Activated CD4-positive, alpha-beta T cell treated with anti-CD3 and anti-CD28 coated beads, Interleukin-2, Interleukin-4, amounts not matched to agents 100 ng/mL and 50 ng/mL, durations not matched to agents 16 hours and 8 hours (primary cell): ENCODE measurements at places on chromosomes 11 and 22.
A peak's percentile ranks its signal among the peaks of the same experiment; 100 is the strongest.

GRCh38 chr11:38305682-38306081 is 1707.6 kb upstream of the RAG2 start:
- no peak for DNase-seq

DNA sequence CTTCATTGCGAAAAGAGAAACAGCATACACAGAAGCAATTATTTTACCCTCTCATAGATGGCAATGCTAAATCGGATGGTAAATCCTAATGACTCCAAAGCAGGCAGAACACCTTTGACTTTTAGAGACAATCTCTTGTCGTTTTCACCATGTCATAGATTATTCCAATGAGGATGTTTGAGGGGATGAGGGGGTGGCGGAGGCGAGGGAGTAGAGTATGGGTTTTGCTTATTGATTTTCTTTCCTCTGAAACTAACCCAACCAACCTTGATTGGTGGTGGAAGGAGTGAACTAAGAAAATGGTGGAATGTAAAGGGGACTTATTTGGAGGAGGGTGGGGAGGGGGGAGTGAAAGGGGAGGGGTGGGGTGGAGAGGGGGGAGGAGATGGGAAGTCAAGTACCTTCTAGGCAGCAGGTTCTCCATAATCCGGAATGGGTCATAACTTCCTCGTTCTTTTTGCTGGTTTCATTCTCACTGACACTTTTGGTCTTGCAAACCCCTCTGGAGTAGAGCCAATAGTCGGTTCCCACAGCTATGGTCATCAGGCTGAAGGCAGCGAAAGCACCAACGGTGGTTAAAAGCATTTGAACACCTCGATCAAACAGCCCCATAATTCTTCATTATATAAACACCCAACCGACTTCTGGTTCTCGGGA is 1.5 kb downstream of the CACNG2 start:
- DNase-seq: no peak

- DNase-seq: no peak
These were observed 2.3 kb downstream of the MTFP1 start for GRCh38 chr22:30427871-30428270.

DNA sequence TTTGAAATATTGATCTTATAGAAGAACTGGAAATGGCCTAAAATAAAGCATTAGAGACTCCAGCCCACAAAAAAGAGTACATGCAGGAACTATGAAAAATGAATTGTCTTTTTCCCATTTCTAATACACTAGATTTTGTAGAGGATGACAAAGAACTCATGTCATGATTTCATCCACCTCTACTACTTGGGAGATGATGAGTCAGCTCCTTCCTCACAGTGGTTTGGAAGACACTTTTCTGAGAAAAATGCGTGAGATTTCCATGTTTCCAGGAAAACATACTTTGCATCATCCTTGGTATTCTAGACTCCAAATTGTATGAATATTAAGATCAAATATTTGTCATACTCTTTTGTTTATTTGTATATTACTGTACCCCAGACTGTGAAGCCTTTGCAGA is 500.5 kb downstream of the FAM181B start:
- peak; percentile 9 for DNase-seq

DNA sequence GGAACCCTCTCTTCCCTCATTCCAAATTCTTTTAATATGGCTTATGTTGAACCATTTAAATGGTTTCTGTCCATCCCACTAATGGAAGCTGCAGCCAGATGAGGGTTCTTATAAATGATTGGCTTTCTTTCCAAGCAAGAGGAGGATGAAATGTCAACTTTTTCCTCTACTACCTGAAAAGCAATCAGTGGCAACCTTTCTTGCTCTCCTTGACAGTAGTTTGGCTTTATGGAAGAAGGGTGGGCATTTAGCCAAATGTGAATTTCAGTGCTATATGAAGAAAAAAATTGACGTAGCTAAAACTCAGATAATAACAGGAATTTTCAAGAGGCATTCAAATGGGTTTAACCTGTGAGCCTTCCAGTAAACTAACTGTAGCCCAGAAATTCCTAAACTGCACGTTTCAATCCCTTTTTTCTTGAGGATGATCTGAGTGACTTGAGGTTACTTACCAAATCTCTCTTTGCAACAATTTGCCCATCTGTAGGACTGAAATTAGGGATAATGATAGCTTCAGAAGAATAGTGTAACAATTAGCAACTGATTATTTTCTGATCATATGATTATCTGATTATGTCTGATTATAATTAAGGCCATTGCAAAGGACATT is 90.9 kb downstream of the EXT2 start:
- no peak for DNase-seq

GRCh38 chr11:1082346-1082727 is 7.7 kb downstream of the MUC2 start:
- no peak for DNase-seq

GRCh38 chr11:64396079-64396591 is 37.2 kb downstream of the RPS6KA4 start:
- DNase-seq: no peak

DNA sequence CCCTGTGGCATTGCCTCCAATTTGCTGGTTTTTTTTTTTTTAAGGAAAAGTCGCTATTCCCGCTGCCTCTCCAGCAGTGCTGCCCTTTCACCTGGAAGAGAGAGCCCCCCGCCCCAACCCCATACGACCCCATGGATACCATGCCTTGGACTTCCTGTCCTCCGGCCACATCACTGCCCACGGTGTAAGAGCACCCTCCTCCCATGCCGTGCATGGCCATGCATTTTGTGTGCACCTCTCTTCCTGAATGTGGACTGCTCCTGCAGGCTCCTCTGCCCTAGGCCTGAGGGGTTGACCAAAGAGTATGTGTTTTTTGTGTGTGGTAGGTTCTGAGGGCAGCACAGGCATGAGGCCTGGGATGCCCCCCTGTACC is 65.6 kb upstream of the SPON1 start:
- DNase-seq: no peak

DNA sequence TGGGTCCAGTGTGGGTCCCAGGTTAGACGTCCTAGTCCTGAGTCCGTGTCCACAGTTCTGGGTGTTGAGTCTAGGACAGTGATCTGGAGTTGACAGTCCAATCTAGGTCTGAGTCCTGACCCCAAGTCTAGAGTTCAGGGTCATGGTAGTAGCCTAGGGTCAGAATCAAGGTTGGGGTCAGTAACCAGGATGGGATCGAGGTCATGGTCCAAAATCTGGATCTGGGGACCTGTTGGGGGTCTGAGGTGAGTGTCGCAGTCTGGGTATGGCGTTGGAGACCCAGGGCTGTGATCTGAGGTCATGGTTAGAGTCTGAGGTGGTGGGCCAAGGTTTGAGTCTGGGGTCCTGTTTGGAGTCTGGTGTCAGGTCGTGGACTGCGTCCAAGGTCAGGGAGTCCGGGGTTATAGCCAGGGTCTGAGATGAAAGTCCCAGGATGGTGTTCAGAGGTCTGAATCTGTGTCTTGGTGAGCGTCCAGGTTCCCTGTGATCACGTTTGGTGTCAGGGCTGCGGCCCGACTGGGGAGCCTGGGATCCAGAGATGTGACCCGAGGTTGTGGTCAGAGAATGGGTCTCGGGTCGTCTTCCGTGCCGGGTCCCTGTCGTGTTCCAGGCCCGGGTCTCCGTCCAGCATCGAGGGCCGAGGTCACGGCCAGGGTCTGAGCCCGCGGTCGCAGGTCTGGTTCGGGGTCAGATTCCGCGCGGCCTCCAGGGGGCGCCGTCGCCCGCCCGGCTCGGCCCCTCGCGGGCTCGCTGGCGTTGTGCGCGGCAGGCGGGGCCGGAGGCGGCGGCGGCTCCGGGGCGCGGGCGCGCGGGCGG is 432 bp upstream of the GRK2 start:
- DNase-seq: peak; percentile 79

DNA sequence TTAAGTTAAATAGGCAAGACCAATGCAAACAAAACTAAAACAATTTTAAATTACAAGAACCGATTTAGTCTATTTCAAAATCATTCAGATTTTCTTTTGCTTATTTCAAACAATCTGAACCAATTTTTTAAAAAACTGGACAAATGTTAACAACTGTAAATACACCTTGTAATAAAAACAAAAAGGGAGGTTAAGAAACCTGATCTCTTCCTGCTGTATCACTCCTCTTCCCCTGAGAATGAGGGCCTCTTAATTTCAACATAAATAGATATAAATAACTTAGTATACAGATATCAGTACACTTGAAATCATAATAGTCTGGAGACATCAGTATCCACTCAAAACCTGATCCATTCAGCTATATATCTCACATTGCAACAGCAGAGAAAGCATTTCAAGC is 346.6 kb downstream of the TTC28 start:
- no peak for DNase-seq

DNA sequence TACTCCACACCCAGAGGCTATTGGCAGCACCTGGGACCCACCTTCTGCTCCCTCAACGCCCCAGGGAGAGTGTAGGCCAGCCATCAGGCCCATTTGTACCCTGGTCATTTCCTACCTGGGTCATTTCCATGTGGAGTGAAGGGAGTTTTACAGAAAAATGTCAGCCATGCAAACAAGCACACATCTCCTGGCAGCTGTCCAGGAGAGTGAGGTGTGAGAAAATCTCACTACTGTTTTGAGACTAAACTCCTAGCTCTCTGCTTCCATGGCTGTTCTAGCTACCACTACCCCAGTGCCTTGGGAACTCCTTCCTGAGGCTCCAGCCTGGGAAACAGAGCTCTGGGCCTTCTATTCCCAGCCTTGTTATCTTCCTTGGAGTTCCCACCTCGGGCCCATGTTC is 2.8 kb upstream of the TMPRSS13 start:
- peak; percentile 37 for DNase-seq

- no peak for DNase-seq
These were observed 17.8 kb downstream of the GRAMD4 start for GRCh38 chr22:46637711-46638600.

DNA sequence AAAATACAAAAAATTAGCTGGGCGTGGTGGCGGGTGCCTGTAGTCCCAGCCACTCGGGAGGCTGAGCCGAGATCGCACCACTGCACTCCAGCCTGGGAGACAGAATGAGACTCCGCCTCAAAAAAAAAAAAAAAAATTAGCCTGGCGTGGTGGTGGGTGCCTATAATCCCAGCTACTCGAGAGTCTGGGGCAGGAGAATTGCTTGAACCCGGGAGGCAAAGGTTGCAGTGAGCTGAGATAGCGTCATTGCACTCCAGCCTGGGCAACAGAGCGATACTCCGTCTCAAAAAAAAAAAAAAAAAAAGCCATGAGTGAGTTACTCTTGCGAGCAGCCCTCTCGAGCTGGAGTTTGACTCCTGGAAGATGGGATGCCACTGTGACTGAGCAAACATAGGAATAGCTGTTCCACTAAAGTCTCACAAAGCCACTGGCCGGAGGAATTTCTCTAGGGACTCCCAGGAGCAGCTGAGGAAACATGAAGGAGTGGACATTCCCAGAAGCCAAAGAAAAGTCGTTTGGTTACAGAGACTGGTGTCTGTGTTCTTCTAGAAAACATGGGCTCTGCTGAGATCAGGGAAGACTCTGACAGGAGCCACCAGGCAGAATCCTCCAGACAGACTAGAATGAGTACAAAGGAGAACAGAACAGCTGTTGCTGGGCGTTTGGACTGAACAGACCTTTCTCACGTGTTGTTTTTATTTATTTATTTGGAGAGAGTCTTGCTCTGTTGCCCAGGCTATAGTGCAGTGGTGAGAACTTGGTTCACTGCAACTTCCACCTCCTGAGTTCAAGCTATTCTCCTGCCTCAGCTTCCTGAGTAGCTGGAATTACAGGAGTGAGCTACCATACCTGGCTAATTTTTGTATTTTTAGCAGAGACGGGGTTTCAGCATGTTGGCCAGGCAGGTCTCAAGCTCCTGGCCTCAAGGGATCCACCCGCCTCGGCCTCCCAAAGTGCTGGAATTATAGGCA is 32.4 kb upstream of the MYH9 start:
- no peak for DNase-seq

DNA sequence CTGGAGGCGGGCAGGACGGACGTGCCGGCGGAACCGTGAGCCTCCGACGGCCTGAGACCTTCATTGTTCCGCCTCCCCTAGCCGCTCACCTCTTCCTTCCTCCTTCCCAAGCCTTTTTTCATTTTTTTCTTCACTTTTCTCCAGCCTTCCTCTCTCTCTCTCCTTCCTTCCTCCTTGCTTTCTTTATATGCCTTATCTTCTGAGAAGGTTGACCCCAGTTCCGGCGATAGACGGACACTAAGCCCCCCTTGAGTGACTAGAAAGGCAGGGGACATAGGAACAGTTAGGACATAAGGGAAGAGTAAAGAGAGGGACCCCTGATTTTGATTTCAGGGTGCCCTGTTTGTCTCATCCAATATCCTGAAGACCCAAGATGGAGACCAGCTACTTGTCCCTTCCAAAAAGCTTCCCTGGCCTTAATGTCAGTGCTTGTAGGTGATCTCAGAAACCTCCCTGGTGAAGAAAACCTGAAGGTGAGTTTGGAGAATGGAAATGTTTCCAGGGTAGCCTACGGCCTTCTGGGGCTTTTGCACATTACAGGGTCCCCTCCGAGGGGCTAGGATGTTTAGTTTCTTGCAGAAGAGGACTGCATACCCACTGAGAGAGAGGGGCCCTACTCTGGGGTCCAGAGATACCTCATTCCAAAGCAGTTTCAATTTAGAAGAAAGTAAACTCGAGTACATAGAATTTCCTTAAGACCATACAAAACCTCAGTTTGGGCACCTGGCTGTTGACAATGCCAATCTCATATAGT is 3.5 kb downstream of the ADM start:
- DNase-seq: no peak

DNA sequence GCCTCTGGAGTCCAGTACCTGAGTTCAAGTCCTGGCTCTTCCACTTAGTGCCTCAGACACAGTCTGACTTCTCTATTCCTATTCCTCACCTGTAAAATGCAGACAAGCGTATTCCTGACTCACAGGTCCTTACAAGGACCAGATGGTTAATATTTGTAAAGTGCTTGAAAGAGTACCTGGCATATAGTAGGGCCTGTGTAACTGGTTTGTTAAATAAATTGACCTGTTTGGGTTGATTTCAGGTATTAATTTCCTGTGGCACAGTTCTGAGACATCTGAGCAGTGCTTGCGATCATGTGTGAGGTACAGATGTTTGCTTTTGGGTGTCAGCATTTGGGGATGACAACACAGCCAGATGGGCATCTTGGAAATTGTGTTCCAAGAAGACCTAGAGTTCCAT is 127.5 kb downstream of the APIP start:
- DNase-seq: no peak

- no peak for DNase-seq
These were observed 1320.4 kb downstream of the LRRC4C start for GRCh38 chr11:40139066-40139465.

GRCh38 chr11:66493130-66493529 is 12.9 kb downstream of the DPP3 start:
- no peak for DNase-seq

- no peak for DNase-seq
These were observed 320.0 kb upstream of the LRRC4C start for GRCh38 chr11:41779401-41779960.

DNA sequence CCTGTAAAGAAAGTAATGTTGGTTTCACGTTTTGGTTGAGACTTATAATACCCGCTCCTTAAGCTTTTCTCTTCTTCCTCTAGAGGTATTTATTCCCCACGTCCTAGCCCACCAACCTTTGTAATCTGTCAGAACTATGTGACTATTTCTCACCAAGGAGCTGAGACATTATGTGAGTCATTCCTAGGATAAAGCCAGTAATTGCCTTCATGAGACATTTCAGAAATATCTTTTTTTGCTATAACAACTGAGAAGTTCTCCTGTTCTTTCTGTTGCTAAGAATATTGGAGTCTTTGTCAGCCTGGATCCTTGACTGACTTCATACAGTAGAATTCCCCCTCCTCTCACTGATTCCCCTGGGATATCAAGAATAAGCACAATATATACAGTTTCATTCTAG is 1497.0 kb upstream of the TENM4 start:
- DNase-seq: no peak

- no peak for DNase-seq
These were observed 595 bp downstream of the TRIM66 start for GRCh38 chr11:8681837-8682302.

GRCh38 chr11:125902277-125902926 is 604 bp downstream of the PUS3 start:
- DNase-seq: no peak

- DNase-seq: no peak
These were observed 127.1 kb downstream of the CTTN start for GRCh38 chr11:70525466-70525865.
